Tibial nerve (tissue), 4 donors: ENCODE measurements at places on chromosomes 2 and 18. TPM values are rescaled to one million over a fixed set of nuclear protein-coding genes. Genes with fewer than 3 reads are reported as not detected.

GRCh38 chr18:32424696-32425095 is 46.0 kb downstream of the GAREM1 start:
- no peak for DNase-seq

- DNase-seq, result no peak
Measured at GRCh38 chr2:18149660-18150246, 271.3 kb downstream of the KCNS3 start.

GRCh38 chr2:11677136-11678055 is 7.4 kb upstream of the NTSR2 start:
- DNase-seq, result no peak

GRCh38 chr2:169351725-169352124 is 10.6 kb downstream of the LRP2 start:
- DNase-seq, result no peak

DNA sequence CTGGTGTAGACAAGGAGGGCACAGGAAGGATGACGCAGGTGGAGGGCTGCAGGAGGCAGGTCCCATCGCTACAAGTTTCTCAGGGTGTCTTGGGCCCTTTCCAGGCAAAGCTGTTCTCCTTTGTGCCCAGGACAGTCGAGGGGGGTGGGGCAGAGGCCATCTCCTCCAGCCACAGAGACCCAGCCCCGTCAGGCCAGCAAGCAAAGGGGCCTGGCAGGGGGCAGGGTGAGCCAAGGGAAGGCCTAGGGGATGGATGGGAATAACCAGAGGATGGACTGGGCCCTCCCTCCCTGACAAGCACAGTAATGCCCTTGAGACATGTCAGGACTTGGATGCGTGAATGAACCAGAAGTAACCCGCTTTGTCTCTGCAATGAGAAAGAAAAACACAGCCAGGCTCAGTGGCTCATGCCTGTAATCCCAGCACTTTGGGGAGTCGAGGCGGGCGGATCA is 6.3 kb downstream of the TCF23 start:
- no peak for DNase-seq

GRCh38 chr2:45902781-45903375 is 251.4 kb downstream of the PRKCE start:
- no peak for DNase-seq

DNA sequence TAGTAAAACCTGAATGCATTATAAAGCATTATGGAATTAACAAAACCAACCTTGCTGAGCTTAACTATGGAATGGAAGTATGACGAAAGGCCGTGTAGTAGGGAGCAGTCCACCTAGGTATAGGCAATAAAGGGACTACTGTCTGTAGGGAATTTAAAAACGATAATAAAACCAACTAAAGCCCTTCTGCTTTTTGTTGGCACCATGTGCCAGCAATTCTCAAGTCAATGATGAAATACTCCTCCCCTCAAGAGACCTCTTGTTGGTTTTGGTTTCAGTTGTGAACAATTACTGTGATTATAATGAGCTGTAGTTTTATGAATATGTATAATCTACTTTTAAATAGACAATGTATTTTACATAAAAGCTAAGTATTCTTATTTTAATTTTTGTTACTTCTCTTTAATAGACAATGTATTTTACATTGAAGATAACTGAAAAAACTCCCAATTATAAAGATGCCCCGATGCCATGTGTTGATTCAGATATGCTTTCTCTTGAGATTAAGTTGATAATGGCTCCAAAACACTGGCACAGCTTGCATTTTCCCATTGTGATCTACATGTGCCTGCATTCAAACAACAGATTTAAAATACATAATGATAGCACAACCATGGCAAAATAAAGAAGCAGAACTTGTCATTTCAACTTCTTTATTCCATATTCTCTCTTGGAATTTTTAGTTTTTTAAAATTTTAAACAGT is 55.5 kb upstream of the ZDBF2 start:
- no peak for DNase-seq

RNF125 gene
- 7.3 TPM for total RNA-seq

- DNase-seq, result peak; percentile 11
Measured at GRCh38 chr18:21682371-21683051, 22.1 kb downstream of the ABHD3 start.

- no peak for DNase-seq
Measured at GRCh38 chr2:111701798-111702118, 182.2 kb downstream of the ANAPC1 start.

EMILIN1 gene
- total RNA-seq, result 69.5 TPM

DNA sequence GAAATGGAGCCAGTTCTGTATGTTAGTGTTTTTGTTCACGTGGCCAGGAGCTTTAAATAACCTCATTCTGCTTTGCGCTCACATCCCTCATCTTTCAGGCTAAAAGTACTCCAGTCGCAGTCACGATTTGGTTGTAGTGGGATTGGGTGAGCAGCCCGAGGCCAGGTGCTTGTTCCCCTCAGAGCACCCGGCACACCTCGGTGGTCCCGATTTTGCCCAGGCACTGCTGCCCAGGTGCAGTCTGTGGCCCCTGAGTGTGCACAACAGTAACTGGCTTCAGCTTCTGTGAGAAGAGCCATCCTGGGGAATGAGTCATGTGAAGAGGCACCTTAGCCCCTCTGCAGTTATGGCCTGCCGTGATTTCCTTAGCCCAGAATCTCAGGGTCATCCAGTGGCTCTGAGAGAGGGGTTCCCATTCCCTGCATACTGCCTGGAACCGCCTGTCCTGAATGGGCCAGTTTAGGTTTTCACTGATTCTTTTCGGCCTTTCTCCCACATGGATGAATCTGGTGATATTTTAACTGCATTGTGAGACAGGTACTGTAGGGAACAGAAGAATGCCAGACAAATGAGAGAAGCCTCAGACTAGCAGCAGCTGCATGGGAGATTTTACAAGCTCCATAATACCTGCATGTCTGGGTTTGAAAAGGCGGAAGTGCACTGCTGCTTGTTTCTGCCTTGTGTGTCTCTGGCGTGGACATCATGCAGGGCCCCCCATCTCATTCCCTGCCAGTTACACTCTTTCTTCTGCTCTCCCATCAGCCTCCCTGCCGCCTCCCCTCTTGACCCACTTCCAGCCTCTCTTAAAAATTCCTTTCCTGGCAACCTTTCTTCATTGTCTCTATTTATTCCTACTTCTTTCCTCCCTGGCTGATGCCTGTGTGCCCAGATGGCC is 33.5 kb downstream of the IMPA2 start:
- DNase-seq, result no peak

DNA sequence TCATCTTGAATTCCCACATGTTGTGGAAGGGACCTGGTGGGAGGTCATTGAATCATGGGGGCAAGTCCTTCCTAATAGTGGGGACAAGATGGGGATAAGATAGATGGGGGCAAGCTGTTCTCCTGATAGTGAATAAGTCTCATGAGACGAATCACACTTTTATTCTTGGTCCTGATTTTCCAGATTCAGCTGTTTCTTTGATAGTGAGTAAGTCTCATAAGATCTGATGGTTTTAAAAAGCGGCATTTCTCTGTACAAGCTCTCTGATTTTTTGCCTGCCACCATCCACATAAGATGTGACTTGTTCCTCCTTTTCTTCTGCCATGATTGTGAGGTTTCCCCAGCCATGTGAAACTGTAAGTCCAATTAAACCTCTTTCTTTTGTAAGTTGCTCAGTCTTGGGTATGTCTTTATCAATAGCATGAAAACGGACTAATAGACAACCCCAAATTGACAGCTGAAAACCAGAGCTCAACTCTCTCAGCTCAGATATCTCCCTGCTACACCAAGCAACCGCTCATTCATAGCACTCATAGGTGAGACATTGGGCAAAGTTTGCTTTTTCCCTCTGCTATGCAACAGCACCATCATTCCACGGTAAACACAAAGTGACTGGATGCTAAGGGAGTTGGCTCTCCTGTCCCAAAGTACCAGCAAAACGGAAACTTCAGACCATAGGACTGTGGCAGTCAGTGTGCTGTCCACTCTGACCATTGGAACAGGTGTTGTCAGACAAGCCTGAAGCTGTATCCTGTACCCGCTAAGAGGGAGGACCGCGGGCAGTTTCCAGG is 44.9 kb upstream of the TBC1D8 start:
- no peak for DNase-seq

DNA sequence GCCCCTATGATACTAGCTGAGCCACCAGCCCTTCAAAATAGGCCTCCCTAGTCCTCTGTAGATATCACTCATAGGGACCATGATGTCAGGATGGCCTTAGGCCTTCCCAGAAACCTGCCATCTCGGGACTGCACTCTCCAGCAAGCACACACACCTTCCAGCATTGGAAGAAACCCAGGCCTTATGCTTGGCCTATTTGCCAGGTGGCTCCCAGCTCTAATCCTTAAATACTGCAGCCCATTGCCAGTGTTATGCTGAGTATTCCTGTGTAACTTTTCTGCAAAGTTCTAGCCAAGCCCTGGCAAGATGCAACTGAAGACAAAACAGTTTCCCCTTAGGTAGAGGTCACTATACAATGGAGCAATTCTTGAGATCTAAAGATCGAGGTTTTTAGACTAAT is 316.5 kb downstream of the SETBP1 start:
- DNase-seq, result no peak

VWA3B gene
- 0.30 TPM for total RNA-seq
